ENCODE measurements at places on chromosomes 6 and 20.

DNA sequence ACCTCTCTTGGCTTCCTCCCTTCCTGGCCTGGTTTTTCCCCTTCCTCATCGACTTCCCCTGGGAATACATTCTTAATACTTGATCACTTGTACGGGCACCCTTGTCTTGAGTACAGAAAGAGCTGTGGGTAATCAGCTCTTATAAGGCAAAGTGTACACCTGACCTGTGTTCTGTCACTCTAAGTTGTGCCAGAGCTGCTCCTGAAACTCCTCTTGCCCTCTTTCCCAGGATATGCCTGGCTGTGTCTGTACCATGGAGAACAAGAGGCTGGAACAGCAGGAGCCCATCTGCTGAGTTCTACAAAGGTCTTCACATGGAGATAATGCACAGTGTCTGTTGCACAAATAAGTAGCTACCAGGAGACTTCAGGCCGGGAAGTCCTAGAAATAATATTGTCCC lies 110.1 kb downstream of the FOXA2 start:
- DNase-seq: no peak

DNA sequence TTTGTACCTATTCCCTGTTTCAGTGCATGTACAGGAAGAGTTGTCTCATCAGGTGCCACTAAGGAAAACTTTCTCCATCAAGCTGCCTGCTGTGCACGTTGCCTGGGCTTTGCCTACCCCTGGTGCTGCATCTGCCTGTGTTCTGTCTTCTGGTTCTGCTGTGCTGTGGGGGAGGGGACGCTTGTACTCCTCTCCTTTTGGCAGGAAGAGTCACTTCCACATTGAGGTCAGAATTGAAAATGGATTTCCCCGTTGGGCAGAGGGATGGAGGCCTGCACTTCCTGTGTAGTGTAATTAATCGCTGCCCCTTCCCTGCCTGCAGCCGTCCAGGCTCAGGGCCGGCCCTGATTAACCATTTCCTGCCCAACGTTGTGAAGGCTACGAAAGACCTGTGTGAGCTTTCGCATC lies 153.3 kb downstream of the SCML4 start:
- peak; percentile 6 for DNase-seq

GRCh38 chr6:135568379-135568778 lies 70.8 kb upstream of the AHI1 start:
- DNase-seq: no peak

GRCh38 chr6:82066991-82067411 lies 180.5 kb downstream of the IBTK start:
- DNase-seq: no peak

DNA sequence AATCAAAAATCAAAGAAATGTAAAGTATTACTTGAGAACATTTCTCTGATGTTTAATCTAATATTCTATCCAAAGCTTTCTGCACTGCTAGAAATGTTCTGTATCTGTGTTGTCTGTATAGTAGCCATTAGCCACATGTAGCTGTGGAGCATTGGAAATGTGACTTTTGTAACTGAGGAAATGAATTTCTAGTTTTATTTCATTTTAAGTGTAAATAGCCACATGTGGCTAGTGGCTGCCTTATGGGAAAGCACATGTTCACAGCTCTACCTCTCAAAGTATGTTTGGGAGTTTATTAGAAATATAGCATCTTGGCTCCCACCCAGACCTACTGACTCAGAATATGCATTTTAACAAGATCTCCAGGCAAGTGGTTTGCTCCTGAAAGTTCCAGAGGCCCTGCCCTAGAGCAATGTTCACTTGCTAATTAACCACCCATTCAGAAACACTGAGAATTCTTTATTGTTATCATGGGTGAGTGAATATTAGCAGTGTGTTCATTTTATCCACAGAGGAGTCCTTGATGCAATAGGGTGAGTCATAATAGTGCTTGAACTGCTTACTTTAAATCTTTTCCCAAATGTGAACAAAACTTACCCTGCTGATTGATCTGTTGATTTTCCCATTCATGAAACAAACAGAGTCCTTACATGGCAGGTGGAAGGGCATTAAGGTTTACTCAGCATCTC lies 282.7 kb downstream of the PLCB1 start:
- DNase-seq: no peak

GRCh38 chr6:170317718-170318117 lies 11.2 kb downstream of the FAM120B start:
- DNase-seq: no peak

GRCh38 chr6:24788031-24788665 lies 10.6 kb downstream of the ARMH2 start:
- DNase-seq: peak; percentile 5

DNA sequence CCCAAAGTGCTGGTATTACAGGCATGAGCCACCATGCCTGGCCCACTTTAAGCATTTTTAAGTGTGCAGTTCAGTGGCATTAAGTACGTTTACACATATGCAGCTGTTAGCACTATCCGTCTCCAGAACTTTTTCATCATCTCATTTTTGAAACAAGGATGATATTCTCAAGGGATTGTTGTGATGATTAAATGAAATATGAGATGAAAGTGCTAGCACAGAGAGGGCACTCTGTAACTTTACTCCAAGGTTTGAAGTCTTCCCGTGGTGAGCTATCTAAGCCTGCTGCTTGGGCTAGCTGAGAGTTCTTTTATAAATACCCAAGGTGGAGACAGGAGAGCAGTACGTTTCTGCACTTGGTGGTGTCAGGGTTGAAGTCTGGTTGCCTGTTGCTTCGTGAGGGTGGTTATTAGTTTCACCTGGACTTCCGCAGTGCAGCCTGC lies 6.6 kb downstream of the TM9SF4 start:
- no peak for DNase-seq

GRCh38 chr6:14100138-14100537 lies 17.4 kb upstream of the CD83 start:
- DNase-seq: no peak

DNA sequence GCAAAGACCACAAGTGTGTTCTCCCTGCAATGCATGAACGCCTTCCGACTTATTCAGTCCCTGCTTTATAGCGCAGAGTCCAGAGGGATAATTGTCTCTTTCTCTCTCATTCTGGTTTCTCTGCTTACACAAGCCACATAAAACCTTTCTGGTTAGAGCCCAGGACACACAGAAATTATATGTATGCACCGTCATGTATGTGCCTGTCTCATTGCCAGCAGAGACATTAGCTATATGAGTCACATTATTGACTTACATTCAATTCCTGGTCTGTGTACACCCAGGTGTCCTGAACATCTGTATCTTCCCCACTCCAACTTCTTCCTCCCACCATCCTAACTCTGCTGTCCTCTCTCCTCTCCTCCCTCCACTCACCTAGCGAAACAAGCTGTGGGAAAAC lies 44.0 kb downstream of the LRFN2 start:
- DNase-seq: no peak

DNA sequence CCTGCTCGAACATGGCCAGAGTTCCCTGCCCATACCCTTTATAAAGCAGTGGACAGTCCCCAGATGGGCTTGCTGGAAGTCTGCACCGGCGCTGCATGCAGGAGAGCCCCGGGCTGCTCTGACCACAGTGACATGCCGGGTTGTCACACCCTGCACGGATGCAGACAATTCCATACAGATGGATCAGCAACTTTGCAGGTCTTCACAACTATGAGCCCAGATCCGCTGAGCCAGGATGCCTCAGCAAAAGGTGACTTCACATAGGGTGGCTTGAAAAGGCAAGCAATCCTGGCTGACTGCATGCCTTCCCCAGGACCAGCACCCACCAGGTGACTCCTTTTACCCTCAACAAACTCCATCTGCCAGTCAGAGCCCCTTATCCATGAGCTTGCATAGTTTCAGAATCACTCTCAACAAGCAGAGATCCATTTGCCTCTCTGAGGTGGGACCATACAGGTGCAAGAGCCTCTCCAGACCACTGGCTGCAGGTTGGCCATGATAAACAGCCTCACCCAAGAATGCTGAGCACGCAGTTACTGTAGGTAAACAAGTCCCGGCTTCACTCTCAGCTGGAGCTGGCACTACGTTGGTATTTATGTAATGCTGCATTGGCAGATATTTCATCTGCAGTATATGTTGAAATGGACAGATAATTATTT lies 183.0 kb upstream of the QKI start:
- no peak for DNase-seq

DNA sequence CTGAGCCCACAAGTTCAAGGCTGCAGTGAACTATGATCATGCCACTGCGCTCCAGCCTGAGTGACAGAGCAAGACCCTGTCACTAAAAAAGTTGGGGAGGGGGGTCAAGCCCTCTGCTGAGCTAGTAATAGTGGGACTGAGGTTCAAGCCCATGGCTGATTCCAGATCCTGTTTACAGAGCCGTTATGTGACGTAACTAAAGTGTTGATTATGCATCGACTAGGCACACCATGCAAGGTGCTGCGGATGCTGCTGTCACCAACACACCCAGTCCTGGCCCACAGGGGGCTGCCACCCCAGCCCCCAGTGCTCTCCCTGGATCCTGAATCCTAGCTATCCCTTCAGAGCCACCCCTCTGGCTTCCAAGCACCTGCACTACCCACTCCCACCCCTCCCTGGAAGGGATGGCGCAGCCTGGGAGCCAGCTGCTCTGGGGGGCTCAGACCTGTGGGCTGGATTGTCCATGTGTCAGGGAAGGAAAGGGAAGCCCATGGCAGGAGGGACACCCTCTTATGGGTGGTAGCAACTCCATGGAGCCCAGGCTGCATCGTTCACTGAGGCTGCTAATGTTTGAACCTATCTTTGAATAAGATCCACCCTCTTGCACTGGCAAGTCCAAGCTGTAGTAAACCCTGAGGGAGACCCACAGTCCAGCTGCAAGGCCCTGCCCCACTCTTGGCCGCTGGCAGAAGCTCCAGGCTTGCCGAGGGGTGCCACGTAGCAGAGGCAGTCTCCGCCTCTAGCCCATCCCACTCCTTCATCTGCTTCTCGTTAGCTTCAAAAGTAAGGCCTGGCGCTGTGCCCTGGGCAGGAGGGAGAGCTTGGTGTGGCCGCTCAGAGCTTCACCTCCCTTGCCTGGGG lies 95.0 kb downstream of the SNX5 start:
- no peak for DNase-seq

- DNase-seq: no peak
Observed at GRCh38 chr20:12177657-12178293, 260.1 kb downstream of the BTBD3 start.

- DNase-seq: peak; percentile 56
Observed at GRCh38 chr6:11277275-11278206, 45.1 kb upstream of the NEDD9 start.

- no peak for DNase-seq
Observed at GRCh38 chr6:25710287-25710686, 44.3 kb upstream of the SLC17A4 start.

GRCh38 chr6:11876934-11877433 lies 98.4 kb upstream of the ADTRP start:
- DNase-seq: no peak

DNA sequence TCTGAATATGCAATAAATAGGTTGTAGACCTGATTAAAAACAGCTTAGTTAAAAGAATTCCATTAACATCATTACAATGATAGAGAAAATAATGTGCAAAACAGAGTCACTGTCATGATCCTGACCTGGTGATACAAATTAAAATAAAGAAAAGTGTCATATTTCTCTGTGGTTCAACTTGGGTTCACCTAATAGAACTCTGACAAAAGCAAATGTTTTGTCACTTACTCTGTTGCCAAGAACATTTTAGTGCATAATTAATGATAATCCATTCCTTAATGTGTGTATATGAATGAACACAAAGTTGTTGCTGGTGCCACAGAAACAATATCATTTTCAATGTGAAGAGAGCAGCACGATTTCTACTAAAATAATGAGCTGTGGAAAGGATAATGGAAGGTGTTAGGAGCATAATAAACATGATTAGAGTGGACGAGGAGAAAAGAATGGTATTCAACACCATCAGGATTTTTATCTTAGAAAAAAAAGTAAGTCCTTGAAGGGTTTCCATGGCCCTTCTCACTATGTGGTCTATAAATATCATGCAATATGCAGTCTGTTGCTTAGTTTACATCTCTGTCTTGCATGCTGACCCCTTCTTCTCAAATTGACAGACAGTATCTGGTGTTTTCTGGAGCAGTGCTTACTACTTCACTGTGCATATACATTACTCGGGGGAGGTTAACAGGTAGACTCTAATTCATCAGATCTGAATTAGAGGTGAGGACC lies 656.6 kb upstream of the MMS22L start:
- DNase-seq: no peak

- DNase-seq: no peak
Observed at GRCh38 chr20:44437497-44437896, 38.2 kb upstream of the TTPAL start.

DNA sequence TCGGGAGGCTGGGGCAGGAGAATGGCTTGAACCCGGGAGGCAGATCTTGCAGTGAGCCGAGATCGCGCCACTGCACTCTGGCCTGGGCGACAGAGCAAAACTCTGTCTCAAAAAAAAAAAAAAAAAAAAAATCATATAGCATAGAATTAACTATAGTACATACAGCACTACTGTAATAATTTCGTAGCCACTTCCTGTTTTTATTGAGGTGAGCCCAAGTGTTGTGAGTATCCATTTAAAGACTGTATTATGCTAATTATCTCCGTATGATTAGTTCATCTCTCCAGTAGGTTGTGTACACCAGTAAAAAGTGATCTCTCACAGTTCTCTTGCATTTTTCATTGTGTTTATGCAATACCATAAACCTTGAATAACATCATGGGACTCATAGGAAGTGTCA lies 70.6 kb downstream of the IYD start:
- no peak for DNase-seq

DNA sequence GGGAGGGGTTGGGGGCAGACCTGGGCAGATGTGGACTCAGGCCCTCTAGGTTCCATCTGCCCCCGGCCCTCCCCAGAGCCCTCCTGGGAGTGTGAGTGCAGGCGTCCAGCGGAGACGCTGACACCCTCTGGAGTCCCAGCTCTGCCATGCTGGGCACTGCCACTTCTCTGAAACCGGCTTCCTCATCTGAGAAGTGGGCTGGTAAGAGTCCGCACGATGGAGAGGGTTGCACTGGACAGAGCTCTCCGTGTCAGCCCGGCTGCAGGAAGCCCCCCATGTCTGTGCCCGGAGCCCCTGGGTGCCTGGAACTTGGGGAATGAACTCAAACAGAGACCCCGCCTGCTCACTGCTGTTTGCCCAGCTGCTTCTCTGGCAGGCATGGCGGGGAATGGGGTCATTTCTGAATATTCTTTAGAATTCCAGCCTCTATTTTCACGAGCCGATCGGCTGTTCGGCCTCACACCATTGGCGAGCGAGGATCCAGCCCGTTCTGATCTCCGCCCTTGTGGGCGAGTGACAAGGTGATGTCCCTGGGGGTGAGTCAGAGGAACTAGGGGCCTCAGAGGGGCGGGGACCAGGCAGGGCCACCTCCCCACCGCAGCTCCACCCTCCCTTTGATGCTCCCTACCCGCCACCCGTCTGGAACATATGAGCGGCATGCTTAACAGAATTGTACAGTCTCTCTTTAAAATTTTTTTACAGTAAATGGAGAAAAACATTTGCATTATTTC lies 47.8 kb upstream of the GATA5 start:
- peak; percentile 76 for DNase-seq
